ENCODE measurements at places on chromosomes 2 and 18.
A peak's percentile ranks its signal among the peaks of the same experiment; 100 is the strongest.

GRCh38 chr2:160061944-160062291, 497 bp downstream of the PLA2R1 start:
- no peak for DNase-seq

- DNase-seq: no peak
These were observed 3.2 kb downstream of the GALNT5 start for GRCh38 chr2:157260533-157261198.

DNA sequence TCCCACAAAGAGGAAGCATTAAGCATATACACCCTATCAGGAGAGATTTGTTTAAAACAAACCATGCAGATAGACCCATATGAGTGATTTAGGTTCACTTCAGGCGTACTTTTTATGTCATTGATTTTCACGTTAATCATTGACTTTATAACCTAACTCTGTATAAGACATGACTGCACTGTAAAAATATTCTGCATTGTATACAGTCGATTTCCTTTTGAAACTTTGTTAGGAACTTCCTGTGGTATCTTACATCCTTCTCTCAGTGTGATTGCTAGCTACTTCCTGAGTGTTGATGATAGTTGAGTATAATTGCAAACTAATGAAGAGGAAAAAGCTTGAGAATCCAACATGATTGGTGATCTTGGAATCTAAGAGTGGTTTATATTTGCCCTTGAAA, 69.4 kb downstream of the XIRP2 start:
- DNase-seq: peak; percentile 1

GRCh38 chr2:155377266-155377680, 678.8 kb downstream of the KCNJ3 start:
- DNase-seq: peak; percentile 23

- DNase-seq: peak; percentile 14
These were observed 65.8 kb downstream of the ALMS1 start for GRCh38 chr2:73451263-73451972.

DNA sequence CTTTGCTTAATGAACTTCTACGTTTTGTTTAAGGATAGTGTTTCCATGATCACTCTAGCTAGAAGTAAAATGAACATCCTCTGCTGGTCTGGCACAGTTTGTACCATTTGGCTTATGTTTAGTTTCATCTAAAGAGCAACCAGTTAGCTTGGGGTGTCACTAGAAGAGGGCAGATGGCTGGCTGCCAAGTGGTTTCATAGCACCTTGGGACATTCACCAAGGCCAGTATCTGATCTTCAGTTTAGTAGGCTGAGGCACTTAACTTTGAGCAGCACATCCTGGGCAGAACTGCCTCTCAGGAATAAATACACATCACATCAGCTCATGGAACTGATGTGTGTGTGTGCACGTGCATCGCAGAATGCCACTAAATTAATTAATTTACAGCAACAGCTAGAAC, 68.4 kb downstream of the NXPH2 start:
- DNase-seq: no peak
